Vagina (tissue), 2 donors: ENCODE measurements at places on chromosomes 7 and 10. TPM values are rescaled to one million over a fixed set of nuclear protein-coding genes. Genes with fewer than 3 reads are reported as not detected.

The TFR2 gene
- 0.25 TPM for total RNA-seq

The C10orf53 gene
- total RNA-seq: not detected

The TYSND1 gene
- 15.7 TPM for total RNA-seq

The BHLHA15 gene
- total RNA-seq: not detected

The ZNF365 gene
- total RNA-seq: 0.74 TPM

The LRRC61 gene
- 14.0 TPM for total RNA-seq

The GPR37 gene
- 0.98 TPM for total RNA-seq

The HOXA9 gene
- 13.0 TPM for total RNA-seq

The FAM131B gene
- total RNA-seq: 1.5 TPM

The HOXA1 gene
- total RNA-seq: 0.74 TPM

The VSTM2A gene
- total RNA-seq: 0.98 TPM

The ASB10 gene
- total RNA-seq: not detected

The SLC16A12 gene
- 3.7 TPM for total RNA-seq

The FOXP2 gene
- total RNA-seq: 29.7 TPM

The OR9A2 gene
- total RNA-seq: not detected

The SMARCD3 gene
- 39.8 TPM for total RNA-seq

The SPDYE1 gene
- total RNA-seq: not detected

The VWC2 gene
- total RNA-seq: under 0.01 TPM

The SORCS1 gene
- 5.9 TPM for total RNA-seq

The ZNF789 gene
- total RNA-seq: 14.5 TPM

The HMX2 gene
- total RNA-seq: not detected

The LGI1 gene
- total RNA-seq: 0.74 TPM

The TPK1 gene
- 1.7 TPM for total RNA-seq

The IFIT1B gene
- total RNA-seq: not detected

The ADAM22 gene
- total RNA-seq: 6.1 TPM

The TACC2 gene
- 76.4 TPM for total RNA-seq

The PTPRN2 gene
- 7.4 TPM for total RNA-seq

The ANKRD2 gene
- not detected for total RNA-seq

The OR2A7 gene
- 7.4 TPM for total RNA-seq

The TMEM178B gene
- 1.2 TPM for total RNA-seq

The PTF1A gene
- total RNA-seq: not detected

The GATA3 gene
- 8.6 TPM for total RNA-seq

The ANKMY2 gene
- 13.8 TPM for total RNA-seq

The GDF2 gene
- not detected for total RNA-seq

The TFAM gene
- total RNA-seq: 13.3 TPM

The SCIN gene
- 0.74 TPM for total RNA-seq

The MEPCE gene
- 38.3 TPM for total RNA-seq

The ODAD2 gene
- total RNA-seq: 0.25 TPM

The CALHM3 gene
- not detected for total RNA-seq

The KLLN gene
- 0.25 TPM for total RNA-seq

The CHRM2 gene
- total RNA-seq: 1.2 TPM

The VAX1 gene
- not detected for total RNA-seq

The CRHR2 gene
- not detected for total RNA-seq

The TMEM176A gene
- 43.7 TPM for total RNA-seq

The ASZ1 gene
- total RNA-seq: not detected

The MYL10 gene
- not detected for total RNA-seq

The NPM3 gene
- total RNA-seq: 39.5 TPM

The ANXA8 gene
- 135 TPM for total RNA-seq

The TBX20 gene
- total RNA-seq: 0.49 TPM

The PPP1R17 gene
- not detected for total RNA-seq

The GPR85 gene
- not detected for total RNA-seq

The PNLIPRP2 gene
- not detected for total RNA-seq

The GJD4 gene
- total RNA-seq: not detected

The OR13A1 gene
- not detected for total RNA-seq

The PARD3 gene
- 95.5 TPM for total RNA-seq

The TMEM184A gene
- total RNA-seq: 129 TPM
